ENCODE measurements at places on chromosomes 7 and 10. TPM values are rescaled to one million over a fixed set of nuclear protein-coding genes. Genes with fewer than 3 reads are reported as not detected.

- no peaks in the 10 kb centered on the region for H3K36me3 ChIP-seq
- DNase-seq, result peak; percentile 74
- H3K4me1 ChIP-seq, result peaks cover 4% of the 10 kb centered on the region
- H3K27ac ChIP-seq, result peak overlapping the region; percentile 81
- H3K4me3 ChIP-seq, result peak overlapping the region; percentile 60
Observed at GRCh38 chr10:75294866-75295701, 59.3 kb upstream of the COMTD1 start.

- no peak overlapping the region for H3K27ac ChIP-seq
- no peak for DNase-seq
- H3K4me3 ChIP-seq, result no peak overlapping the region
Observed at GRCh38 chr7:116455009-116455408, 44.5 kb upstream of the CAV2 start.

- H3K27me3 ChIP-seq, result no peaks in the 10 kb centered on the region
- H3K4me1 ChIP-seq, result no peaks in the 10 kb centered on the region
Observed at GRCh38 chr10:17808971-17809841, at the start of gene MRC1. Gene MRC1 (plus strand): TSS chr10:17809348. CDS start chr10:17809466, 118 bp downstream.

- no peak for DNase-seq
- H3K4me1 ChIP-seq, result no peaks in the 10 kb centered on the region
- no peaks in the 10 kb centered on the region for H3K27me3 ChIP-seq
- H3K27ac ChIP-seq, result no peak overlapping the region
Observed at GRCh38 chr7:4875391-4875790, 8.1 kb downstream of the RADIL start.

GRCh38 chr10:96902731-96903358, 70.7 kb downstream of the LCOR start:
- no peak for DNase-seq
- H3K27ac ChIP-seq, result no peak overlapping the region

DNA sequence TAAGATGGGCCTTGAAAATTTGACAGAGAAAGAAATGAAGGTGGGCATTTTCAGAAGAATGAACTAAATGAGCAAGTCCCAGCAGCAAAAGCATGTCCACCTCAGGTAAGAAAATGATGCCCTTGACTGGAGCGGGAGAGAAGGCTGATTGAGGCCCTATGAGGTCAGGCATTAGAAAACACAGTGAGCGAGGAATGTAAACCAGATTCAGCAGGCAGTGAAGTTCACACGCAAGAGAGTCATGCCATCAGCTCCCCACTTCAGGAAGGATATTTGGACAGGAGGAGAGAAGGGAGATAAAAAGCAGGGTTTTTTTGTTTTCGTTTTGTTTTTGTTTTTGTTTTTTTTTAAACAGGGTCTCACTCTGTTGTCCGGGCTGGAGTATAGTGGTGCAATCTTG, 166.4 kb downstream of the PPP1R17 start:
- H3K4me1 ChIP-seq, result no peaks in the 10 kb centered on the region
- no peak for DNase-seq
- H3K4me3 ChIP-seq, result no peak overlapping the region
- no peaks in the 10 kb centered on the region for H3K27me3 ChIP-seq
- H3K27ac ChIP-seq, result no peak overlapping the region

- DNase-seq, result no peak
- no peaks in the 10 kb centered on the region for H3K36me3 ChIP-seq
- peaks cover 7% of the 10 kb centered on the region for H3K4me1 ChIP-seq
- H3K4me3 ChIP-seq, result no peak overlapping the region
- no peaks in the 10 kb centered on the region for H3K27me3 ChIP-seq
Observed at GRCh38 chr10:12587451-12587888, 238.1 kb downstream of the CAMK1D start.

DNA sequence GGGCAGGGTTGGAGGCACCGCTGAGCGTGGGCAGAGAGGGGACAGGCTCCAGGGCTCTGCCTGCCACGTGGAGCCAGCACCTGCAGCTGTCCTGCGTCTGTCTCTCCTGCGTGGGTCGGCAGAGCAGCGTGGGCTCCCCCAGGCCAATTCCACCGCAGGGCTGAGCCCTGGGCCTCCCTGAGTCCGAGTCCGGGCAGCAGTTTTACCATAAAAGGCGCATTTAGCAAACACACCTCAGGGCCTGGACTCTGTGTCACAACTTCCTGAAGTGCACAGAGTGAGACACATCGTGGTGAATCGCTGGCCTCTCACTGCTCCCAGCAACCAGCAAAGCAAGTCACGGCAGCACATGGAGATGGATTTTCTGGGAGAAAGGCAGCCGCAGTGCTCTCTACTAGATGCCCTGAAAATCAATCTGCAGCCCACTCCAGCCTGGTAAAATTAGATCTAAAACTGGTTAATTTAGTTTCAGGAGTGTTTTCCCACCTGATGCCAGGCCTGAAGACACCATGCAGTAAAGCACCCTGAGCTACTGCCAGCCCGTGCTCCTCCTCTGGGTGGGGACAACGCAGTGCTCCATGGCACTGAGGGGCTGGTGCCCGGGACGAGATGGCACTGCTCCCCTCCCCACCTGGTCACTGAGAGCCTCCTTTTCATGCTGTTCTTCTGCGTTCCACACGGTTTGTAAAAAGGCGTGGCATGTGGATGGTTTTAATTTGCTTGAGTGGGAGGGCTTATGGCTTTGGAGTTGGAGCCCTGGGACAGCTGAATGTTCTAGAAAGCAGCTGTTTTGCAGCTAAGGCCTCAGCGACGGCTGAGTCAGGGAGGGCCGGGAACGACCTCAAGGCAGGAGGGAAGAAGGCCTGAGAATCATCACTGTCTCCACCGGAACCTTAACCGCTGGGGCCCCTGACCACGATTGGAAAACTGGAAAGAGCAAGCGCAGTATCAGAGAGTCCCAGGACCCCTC, 336.9 kb downstream of the ADARB2 start:
- no peak overlapping the region for H3K4me3 ChIP-seq
- no peaks in the 10 kb centered on the region for H3K4me1 ChIP-seq
- H3K36me3 ChIP-seq, result no peaks in the 10 kb centered on the region
- peaks cover 3% of the 10 kb centered on the region for H3K27me3 ChIP-seq

GRCh38 chr7:131511071-131511470, 45.4 kb downstream of the PODXL start:
- DNase-seq, result no peak
- peaks cover 6% of the 10 kb centered on the region for H3K4me1 ChIP-seq
- H3K27me3 ChIP-seq, result peaks cover 5% of the 10 kb centered on the region
- no peak overlapping the region for H3K27ac ChIP-seq

DNA sequence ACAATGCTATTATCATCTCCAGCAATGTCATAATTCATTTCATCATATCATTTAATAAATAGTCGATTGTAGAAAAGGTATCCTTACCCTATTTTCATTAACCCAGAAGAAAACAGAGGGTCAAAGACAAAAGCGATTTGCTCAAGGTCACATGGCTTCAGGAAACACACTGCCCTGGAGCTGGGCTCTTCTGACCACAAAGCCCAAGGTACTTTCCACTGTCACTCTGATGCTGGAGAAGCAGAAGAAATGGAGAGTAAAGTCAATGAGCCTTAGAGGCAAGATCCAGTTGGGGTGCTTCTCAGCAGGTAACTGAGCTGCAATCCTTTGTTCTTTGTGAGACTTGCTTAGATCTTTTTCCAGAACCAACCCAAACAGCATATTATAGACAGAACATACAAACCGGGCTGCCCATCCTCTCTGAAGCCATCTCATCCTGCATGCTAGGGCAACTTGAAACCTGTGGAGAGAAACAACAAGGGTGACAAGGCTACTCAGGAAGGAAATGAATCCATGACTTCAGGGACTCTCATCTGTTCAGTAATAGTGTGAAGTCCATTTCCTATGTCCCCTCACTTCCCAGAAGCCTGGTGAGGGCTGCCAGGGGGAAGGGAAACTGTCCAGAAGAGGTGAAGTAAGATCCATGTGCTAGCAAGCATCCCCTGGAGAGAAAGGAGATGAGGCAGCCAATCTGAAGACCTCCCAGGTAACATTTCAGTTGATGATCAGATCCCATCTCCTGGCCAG, 148.6 kb upstream of the SVIL start:
- H3K27me3 ChIP-seq, result no peaks in the 10 kb centered on the region
- H3K4me1 ChIP-seq, result peaks cover 18% of the 10 kb centered on the region
- no peak for DNase-seq
- H3K4me3 ChIP-seq, result no peak overlapping the region

DNA sequence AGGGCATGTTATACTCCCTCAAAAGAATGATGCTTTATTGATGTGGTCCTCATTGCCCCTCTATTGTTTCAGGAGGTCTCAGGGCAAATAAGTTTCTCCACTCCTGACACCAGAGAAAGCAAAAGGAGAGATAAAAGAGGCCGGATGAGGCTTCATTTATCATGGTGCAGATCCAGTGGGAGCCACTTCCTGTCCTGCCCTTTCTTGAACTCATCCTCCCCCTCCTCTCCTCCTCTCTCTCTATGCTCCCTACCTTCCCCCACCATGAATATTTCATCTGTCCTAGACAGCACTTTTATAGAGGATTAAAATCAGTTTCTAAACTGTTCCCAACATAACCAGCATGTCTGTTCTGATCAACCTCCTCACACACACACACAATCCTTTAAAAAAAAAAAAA, 172.2 kb upstream of the KMT2E start:
- H3K27me3 ChIP-seq, result peaks cover 5% of the 10 kb centered on the region
- H3K4me3 ChIP-seq, result no peak overlapping the region
- no peaks in the 10 kb centered on the region for H3K4me1 ChIP-seq
- no peak overlapping the region for H3K27ac ChIP-seq
- H3K36me3 ChIP-seq, result no peaks in the 10 kb centered on the region
- no peak for DNase-seq

- H3K36me3 ChIP-seq, result no peaks in the 10 kb centered on the region
- peak overlapping the region; percentile 79 for H3K27ac ChIP-seq
- DNase-seq, result no peak
- no peaks in the 10 kb centered on the region for H3K4me1 ChIP-seq
- no peak overlapping the region for H3K4me3 ChIP-seq
- peaks cover 19% of the 10 kb centered on the region for H3K27me3 ChIP-seq
Observed at GRCh38 chr7:90594751-90595317, 1.3 kb upstream of the CDK14 start.

- no peaks in the 10 kb centered on the region for H3K27me3 ChIP-seq
- no peaks in the 10 kb centered on the region for H3K4me1 ChIP-seq
- H3K27ac ChIP-seq, result no peak overlapping the region
- H3K36me3 ChIP-seq, result no peaks in the 10 kb centered on the region
Observed at GRCh38 chr7:130063036-130063435, 7.3 kb upstream of the KLHDC10 start.

DNA sequence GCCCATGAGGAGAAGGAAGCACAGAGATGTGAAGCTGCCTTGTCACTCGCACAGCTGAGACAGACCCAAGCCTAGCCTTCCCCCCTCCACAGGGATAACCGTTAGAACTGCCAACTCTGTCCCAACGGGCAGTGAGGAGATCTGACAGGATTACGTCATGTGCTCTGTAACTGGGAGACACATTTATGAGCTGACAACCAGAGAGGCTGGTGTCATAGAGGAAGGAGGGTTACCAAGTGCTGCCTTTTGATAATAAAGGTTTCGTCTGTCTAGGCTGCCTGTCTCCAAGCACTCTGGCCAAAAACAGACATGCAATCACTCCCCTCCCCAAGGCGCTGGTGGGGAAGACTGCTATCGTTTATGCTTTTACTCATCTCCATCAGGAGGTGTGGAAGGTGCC, 165.9 kb downstream of the PLXNA4 start:
- no peaks in the 10 kb centered on the region for H3K27me3 ChIP-seq
- no peak for DNase-seq
- no peaks in the 10 kb centered on the region for H3K36me3 ChIP-seq
- H3K4me3 ChIP-seq, result no peak overlapping the region
- H3K27ac ChIP-seq, result no peak overlapping the region

DNA sequence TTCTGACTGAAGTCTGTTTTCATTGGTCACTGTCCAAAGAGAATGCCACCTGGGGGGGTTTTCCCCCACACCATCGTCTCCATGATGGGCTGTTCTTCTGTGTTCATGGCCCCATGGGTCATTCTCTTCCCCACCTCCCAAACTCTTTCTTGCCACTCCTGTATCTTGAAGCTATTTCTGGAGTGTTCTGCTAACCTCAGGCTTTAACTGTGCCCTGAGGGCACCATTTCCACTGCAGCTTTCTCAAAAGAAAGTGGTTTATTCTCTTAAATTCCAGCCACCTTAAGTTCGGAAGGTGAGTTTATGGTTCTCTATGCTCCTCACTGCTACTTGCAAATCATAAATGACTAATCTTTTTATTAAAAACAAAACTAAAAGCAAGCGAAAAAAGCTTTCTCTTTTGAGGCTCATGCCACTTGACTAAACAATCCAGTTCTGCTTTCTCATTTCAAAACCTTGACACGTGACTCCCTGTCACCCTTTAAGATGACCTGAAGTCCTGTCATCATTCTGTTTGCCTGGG, 7.4 kb upstream of the APBB1IP start:
- no peaks in the 10 kb centered on the region for H3K4me1 ChIP-seq
- no peak for DNase-seq
- no peaks in the 10 kb centered on the region for H3K27me3 ChIP-seq
- no peak overlapping the region for H3K4me3 ChIP-seq
- H3K27ac ChIP-seq, result peak overlapping the region; percentile 2

- H3K27me3 ChIP-seq, result no peaks in the 10 kb centered on the region
- no peak for DNase-seq
- no peak overlapping the region for H3K4me3 ChIP-seq
- H3K4me1 ChIP-seq, result peaks cover 25% of the 10 kb centered on the region
Observed at GRCh38 chr10:103736763-103737162, 118.6 kb downstream of the SH3PXD2A start.

- H3K4me1 ChIP-seq, result peaks cover 17% of the 10 kb centered on the region
- H3K36me3 ChIP-seq, result no peaks in the 10 kb centered on the region
- peak overlapping the region; percentile 78 for H3K4me3 ChIP-seq
- no peak for DNase-seq
- no peaks in the 10 kb centered on the region for H3K27me3 ChIP-seq
Observed at GRCh38 chr7:77416621-77417371, 647 bp upstream of the GSAP start.

Gene SFTPA1
- not detected for total RNA-seq

Gene ADGRA1
- total RNA-seq, result not detected

Gene LHPP
- 20.3 TPM for total RNA-seq

Gene VAX1
- not detected for total RNA-seq
